ENCODE measurements at places on chromosomes 7 and 10.

GRCh38 chr7:105264707-105265106, 124.0 kb downstream of the SRPK2 start:
- no peak for DNase-seq

GRCh38 chr7:27269455-27269854, 26.9 kb downstream of the EVX1 start:
- DNase-seq = no peak

DNA sequence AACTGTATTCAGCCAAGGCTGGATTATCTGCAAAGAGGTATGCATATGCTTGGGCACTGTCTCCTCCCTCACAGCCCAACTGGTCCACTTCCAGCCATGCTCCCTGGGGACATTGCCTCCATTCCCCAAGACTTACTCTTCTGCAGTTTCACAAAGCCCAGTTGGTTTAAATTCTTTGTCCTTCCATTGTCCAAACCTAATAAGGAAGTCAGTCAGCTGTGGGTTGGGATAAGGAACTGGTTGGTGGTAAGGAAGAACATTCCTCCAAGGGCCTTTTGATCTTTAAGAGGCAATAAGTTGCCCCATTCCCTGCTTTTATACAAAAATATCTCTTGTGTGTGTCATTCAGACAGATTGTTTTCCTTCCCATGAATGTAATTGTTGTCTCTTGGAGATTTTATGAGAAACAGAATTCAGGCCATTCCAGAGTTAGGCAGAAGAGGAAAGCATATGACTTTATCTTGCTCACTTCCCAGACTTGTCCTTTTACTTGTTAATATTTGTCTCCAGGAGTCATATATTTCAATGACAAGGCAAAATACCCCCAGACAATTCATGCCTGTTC, 673.7 kb downstream of the SUGCT start:
- no peak for DNase-seq

- no peak for DNase-seq
These were observed 106.9 kb downstream of the HOXA1 start for GRCh38 chr7:26988836-26989374.

DNA sequence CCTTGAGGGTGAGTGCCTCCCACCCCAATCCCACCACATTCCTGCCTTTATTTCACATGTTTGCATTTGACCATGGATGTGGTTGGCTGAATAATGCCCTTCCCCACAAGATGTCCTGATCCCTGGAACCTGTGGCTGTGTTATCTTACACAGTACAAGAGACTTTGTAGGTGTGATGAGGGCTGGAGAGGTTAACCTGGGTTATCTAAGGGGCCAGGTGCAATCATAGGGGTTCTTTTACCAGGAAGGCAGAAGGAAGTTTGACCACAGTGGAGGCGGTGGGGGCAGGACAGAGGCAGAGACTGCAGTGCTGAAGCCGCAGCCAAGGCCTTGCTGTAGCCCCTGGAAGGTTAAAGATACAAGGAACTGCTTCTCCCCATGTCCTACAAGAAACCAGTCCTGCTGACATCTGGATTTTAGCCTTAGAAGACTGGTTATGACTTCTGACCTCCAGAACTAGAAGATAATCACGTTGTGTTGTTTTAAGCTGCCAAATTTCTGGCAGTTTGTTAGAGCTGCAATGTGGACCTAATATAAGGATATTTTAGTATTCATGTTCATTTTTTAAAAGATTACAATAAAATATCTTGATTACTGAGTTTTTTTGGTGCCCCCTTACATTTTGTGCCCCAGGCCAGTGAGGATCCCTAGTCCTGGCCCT, 136.6 kb downstream of the ARHGAP22 start:
- no peak for DNase-seq

GRCh38 chr10:11063856-11064255, 46.2 kb downstream of the CELF2 start:
- no peak for DNase-seq

GRCh38 chr7:19491371-19491770, 217.5 kb downstream of the POLR1F start:
- no peak for DNase-seq

GRCh38 chr10:70258216-70258615, 25.0 kb upstream of the PPA1 start:
- no peak for DNase-seq

DNA sequence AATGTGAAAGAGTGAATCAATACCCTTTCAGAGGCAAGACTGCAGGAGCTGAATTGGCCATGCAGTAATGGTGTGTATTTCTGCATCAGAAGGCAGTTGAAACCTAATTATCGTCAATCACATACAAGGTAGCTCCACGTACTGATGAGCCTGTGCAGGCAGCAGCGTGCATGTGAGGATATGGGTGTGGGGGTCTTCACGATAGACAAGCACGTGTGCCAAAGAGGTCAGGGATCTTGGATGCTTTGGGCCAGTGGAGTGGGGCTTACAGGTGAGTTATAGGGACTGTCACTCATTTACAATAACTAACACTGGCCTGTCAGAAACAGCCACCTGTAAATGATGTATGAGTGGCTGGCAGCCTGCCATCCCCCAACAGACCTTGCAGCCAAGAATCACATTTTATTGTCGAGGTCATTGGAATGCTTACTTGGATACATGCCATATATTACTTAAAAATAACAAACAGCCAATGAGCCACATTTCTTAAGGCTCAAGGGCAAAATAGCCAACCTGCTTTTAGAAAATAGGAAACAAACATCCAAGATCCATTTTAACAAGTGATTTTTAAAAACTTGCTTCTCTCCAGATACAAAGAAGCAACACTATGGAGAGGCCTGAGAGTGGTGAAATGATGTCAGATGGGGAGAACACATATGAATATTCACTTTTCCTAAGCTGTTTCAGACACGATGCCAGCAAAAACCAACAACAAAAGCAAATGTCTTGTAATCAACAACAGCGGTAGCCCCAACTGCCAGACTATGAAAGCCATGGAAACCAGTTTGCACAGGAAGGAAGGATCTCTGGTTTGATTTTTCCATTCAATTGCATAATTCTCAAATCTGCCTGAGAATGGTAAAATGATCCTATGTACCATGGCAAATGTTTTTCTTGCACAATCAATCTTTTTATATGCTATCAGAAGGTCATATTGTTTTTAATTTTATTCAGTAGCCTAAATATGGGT, 210.7 kb downstream of the SKAP2 start:
- no peak for DNase-seq

DNA sequence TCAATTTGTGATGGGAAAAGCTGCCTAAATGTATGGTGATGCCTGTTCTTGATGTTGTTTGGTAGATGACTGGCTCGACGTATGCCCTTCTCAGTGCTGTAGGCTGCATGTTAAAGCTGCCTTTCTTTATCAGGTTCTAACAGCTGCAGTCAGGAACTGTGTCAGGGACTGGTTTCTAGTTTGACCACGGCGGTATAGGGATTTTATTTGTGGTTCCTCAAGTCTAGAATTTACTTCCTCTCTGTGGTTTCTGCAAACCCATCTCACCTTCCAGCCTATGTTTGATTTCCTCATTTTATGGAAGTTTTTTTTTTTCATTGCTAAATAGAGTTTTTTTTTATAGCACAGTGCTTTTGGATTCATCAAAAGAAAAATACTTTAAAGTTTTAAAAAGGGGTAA, 26.5 kb downstream of the LMTK2 start:
- peak; percentile 45 for DNase-seq

- DNase-seq = no peak
These were observed 121.7 kb downstream of the EVX1 start for GRCh38 chr7:27364344-27364758.

DNA sequence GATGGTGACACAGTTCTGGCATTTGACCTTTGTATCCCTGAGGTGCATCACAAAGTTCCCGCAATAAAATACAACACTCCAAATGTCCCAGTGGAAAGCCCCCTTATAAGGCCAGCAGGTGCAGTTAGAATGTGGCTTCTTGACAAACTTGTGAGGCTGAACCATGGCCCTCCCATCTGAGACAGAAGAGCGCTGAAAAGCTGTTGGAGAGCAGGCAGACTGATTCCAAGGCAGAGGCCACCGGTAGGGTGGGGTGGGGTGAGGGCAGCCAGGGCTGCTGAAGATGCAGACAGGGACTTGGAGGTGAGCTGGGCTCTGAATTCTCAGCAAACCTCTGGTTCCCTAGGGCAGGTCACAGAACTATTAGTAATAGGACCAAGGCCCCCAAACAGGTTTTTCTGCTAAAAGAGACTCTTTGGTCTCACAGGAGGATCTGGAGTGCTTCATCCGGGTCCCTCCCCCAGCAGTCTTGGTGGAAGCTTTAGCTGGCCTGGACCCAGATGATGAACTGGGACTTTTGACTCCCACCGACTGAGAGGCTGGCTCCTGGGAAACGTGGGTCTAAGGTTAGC, 15.6 kb upstream of the CHST3 start:
- DNase-seq = no peak

DNA sequence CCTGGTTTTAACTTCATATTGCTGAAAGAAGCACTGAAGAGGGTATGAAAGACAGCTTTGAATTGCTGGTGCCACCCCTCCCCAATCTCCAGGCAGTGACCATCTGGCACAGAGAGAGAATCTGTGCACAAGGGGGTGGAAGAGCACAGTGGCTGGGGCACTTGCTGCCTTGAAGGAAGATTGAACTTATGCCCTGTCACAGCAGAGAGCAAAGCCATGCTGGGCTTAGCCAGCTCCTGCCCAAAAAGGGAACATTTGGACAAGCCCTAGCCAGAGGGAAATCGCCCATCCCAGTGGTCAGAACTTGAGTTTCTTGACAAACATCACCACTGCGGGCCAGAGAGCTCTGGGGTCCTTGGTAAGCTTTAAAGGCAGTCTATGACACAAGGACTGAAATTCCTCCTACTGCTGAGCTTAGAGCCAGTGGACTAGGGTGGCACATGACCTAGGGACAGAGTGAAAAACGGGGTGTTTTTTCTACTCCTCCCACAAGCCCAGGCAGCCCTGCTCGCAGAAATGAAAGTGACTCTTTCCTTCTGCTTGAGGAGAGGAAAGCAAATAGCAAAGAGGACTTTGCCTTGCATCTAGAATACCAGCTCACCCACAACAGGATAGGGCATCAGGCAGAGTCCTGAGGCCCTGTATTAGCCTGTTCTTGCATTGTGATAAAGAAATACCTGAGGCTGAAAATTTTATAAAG, 257.2 kb downstream of the CTNNA3 start:
- DNase-seq = no peak

- DNase-seq = no peak
These were observed 54.2 kb upstream of the CAMK2B start for GRCh38 chr7:44379366-44380188.

DNA sequence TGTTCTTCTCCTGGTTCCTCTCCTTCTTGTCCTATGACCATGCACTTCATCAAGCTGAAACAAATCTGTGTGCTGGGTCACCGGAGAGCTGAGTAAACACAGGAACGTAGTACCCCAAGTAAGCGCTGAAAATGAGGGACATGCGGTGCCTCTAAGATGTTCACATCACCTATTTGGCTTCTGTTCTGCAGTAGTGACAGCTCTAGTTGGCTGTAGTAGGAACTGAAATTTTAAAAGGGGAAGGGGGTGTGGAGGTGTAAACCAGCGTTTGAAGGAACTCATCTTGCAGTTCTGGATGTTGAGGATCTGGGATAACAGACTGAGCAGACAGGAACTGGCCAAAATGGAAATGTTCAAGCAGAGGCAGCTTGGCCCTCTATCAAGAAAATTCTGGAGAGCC, 85.2 kb downstream of the WNT2 start:
- DNase-seq = no peak

DNA sequence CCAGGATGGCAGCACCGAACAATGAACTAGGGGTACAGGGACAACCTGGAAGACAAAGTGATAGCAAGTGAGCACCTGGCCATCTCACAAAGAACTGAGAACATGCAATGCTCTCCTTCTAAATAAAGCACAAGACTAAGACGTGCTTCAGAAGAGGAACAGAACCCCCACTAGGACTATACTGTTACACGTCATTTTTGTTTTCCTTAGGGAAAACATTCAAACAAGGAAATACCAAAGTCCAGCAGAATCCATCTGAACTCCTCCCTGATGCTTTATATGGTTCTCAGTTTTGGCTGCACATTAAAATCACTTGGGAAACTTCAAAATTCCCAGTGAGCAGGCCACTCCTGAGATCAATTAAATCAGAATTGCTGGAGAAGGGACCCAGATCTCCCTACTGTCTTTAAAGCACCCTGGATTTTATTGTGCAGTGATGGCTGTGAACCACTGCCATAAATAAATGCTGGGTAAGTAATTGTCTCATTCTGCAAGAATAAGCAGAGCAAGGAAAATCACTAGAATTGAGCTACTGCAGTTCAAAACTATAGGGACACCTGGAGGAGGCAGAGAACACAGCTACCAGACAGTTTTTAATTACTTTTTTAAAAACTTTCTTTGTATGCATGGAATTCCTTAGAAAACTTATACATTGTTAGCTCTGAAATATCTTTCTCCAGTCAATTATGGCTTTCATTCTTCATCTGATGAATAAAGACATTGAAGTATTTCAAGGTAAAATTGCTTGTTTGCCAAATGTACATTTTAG, 866.5 kb upstream of the GHITM start:
- DNase-seq = no peak

DNA sequence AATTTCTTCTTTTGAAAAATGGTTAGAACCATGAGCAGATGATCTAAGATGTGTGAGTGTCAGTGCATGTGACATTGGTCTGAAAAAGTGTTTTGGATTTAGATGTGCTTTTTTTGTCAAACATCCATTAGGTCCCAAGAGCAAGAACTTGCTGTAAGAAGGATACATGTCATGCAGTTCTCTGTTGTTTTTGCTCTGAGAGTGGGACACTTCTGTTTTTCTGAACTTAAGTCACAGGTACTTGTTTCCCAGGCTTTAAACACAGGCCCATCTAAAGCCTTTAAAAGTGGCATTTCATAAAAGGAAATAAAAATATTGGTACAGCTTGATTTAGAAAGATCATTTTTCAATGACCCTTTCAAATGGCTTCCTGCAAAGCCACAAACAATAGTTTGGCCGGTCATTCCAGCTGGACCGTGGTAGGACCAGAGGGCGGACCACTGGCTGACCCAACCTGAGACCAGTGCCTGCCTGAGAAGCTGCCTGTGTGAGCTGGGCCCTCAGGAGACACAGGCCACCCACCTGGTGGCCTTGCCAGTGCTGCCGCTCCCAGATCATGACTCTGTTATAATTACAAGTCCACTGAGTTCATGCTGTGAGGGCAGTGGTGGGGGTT, 92.7 kb downstream of the EEPD1 start:
- DNase-seq = no peak
